Neural crest cell (in vitro differentiated cells): ENCODE measurements at places on chromosomes 13 and 19. TPM values are rescaled to one million over a fixed set of nuclear protein-coding genes. Genes with fewer than 3 reads are reported as not detected.
A peak's percentile ranks its signal among the peaks of the same experiment; 100 is the strongest.

GRCh38 chr13:84192125-84192524 is 309.9 kb upstream of the SLITRK1 start:
- DNase-seq = no peak

DNA sequence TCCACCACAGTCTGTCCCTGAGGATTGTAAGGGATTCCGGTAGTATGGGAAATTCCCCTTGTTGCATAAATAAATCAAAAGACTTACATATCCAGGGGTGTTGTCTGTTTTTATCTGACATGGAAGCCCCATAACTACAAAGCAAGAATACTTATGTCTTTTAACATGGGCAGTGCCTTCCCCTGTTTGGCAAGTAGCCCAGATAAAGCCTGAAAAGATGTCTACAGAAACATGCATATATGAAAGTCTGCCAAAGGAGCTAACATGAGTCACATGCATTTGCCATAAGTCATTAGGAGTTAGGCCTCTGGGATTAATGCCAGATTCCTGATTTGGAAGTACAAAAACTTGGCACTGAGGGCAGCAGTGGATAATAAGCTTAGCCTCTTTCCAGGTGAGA is 62.1 kb downstream of the ZNF737 start:
- DNase-seq = no peak

DNA sequence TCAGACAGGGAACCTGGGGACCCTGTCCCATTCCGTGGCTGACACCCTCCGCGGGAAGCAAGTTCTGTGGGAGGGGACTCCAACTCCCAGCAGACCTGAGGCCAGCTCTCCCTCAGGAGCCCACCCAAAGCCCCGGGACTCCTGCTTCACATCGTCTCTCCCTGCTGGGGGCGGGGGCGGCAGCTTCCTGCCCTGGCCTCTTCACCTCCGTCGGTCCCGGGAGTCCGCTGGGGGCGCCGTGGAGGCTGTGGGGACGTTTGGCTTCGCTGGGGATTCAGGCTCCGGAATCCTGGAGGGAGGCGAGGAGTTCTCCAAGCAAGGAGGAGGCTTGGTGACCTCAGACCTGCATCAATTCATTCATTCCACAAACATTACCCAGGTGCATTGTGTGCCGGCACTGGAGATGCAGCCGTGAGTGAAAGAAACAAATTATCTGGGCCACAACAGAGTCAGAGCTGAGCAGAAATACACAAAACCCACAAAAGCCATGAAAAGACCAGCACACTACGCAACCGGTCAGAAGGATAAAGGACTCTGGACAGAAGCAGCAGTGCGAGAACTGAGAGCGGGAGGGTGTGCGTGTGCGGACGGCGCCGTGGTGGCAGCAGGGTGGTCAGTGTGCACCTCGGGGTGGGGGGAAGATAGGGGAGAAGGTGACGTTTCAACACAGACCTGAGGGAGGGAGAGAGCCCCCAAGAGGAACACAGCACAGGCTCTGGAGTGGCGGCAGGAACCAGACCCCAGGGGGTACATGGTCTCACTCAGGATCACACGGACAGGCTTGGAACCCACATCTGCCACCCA is 19.0 kb downstream of the EPS8L1 start:
- DNase-seq = no peak

- DNase-seq = no peak
Observed at GRCh38 chr13:50692396-50692915, 151.0 kb downstream of the DLEU7 start.

GRCh38 chr13:77009011-77009410 is 17.1 kb downstream of the CLN5 start:
- DNase-seq = no peak

The MYBPC2 gene
- not detected in 2 replicates for total RNA-seq

The RETN gene
- not detected in 2 replicates for total RNA-seq

DNA sequence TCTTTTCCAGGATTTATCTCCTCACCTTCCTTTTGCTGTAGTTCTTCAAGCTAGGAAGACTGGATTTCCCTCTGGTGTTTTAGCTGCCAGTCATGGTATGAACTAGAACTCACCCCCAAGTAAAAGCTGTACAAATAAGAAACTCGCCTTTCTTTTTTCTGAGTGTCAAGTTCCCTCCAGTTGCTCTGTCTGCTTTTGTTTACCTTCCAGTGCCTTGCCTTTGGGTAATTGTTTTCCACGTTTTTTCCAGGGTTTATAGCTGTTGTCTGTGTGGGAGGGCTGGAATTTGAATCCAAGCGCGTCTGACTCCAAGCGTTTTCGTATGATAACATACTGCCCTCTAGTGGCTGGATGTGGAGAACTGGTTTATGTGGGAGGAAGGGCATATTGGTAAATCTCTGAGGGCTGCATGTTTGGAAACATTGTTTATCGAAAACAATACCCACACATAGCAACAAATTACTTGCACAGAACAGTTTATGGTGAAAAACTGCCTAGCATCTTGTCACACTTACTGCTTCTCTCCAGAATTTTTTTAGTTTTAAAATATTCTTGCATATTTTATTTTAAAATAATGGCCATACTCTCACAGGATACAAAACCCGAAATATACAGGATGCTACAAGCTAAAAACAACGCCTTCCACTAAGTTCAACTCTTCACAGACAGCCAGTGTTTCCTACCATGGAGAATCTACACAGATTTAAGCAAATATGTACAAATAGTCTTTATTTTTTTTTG is 19.2 kb downstream of the RCN3 start:
- peak; percentile 81 for DNase-seq

- no peak for DNase-seq
Observed at GRCh38 chr19:343451-343931, 1.1 kb downstream of the MIER2 start.

The SYNE4 gene
- total RNA-seq = 0.30 and 0.54 TPM in 2 replicates

GRCh38 chr13:98022210-98022609 is 68.7 kb downstream of the IPO5 start:
- DNase-seq = no peak

DNA sequence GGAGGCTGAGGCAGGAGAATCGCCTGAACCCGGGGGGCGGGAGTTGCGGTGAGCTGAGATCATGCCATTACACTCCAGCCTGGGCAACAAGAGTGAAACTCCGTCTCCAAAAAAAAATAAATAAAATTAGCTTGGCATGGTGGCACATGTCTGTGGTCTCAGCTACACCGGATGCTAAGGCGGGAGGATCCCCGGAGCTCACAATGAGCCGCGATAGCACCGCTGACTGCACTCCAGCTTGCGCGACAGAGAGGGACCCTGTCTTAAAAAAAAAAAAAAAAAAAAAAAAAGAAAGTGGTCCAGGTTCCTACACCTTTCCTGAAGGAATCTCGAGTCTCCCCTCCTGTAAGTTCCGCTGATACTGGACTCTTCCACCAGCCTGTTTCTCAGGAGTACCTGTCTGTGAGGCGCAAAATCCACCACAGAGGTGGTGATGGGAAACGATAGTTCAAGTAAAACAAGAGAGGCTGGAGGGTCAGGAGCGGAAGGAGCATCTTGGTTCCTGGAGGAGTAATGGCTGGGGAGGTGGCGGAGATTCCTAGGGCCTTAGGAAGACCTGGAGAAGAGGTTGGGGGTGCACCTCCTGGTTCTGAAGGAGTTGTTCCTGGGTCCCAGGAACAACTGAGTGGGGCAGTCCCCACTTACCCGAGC is 471 bp downstream of the FUT1 start:
- DNase-seq = no peak

DNA sequence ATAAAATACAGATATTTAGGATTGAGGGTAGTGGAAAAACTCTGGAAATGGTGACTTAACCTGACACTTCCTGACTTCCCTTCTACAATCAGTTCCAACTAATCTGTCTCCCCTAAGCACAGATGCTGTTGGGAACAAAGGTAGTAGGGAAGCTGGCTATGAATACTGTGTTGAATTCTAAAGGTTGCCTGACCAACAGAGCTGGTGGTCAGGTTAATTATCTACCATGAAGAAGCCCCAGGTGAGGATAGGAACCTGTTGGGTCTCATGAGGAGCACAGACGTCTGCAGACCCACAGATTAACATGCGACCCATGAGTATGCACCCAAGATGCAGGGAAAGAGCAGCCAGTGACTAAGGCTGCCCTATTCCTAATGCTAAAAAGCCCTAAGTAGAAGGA is 172.3 kb downstream of the DIAPH3 start:
- DNase-seq = no peak

The FPR3 gene
- not detected in 2 replicates for total RNA-seq

DNA sequence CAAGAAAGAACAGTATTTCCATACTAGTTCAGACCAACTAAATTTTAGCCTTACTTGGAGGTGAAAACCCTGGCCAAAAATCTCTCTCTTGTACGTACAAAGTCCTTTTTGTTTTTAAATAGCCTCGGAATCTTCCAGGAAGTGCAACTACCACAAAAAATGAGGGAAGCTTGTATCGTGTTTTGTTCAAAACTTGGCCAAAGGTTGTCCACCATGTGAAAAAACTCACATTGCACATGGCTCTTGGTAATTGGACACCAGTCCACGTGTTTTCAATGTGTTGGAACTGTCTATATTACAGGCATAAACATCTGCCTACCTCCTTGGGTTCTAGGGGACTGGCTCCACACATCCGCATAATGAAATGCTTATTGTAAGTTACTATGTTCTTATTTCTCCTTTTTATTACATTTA is 15.2 kb upstream of the STRN4 start:
- no peak for DNase-seq

The RNF17 gene
- total RNA-seq = not detected in 2 replicates

The UNC13A gene
- total RNA-seq = 5.7 and 6.4 TPM in 2 replicates

The ACOD1 gene
- not detected in 2 replicates for total RNA-seq

The ZNF837 gene
- 4.5 and 5.0 TPM in 2 replicates for total RNA-seq

The INAFM1 gene
- 10.2 and 10.6 TPM in 2 replicates for total RNA-seq

The SOX21 gene
- 71.8 and 79.5 TPM in 2 replicates for total RNA-seq

The ZNF101 gene
- total RNA-seq = 16.2 and 18.2 TPM in 2 replicates

- peak; percentile 74 for DNase-seq
Observed at GRCh38 chr19:2648528-2648937, 54.0 kb downstream of the GNG7 start.

DNA sequence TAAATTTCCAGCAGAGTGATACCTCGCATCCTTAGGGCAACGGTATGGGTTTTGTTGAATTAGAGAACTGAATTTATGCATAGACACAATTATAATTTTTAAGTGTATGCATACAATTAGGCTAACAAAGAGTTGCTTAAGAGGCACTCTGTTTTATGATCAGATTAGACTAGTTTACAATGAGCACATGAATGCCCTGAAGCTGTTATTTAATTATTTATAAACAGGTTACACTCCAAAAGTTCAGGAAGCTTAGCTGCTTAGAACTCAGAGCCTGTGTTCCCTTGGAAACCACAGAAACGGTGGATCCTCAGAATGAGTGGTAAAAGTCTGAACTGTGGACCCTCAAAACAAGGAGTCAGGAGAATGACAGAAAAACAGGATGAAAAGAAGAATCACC is 72.5 kb upstream of the FBXL3 start:
- DNase-seq = no peak

DNA sequence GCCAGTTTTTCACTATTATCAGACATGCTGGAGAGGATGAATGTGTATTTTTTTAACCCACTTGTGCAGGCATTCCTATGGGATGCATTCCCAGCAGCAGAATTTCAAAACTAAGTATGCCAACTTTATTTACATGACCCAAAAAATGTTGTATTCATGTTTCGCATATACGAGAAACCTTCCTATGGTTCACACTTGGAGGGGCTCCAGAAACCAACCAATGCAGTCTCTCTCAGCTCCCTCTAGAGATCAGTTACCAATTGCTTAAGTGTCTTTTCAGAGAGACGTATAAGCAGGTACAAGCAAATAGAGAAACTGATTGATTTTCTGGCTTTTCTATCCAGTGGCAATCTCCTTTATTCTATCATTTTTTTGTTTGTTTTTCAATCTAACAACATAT is 5.5 kb upstream of the PTOV1 start:
- no peak for DNase-seq

DNA sequence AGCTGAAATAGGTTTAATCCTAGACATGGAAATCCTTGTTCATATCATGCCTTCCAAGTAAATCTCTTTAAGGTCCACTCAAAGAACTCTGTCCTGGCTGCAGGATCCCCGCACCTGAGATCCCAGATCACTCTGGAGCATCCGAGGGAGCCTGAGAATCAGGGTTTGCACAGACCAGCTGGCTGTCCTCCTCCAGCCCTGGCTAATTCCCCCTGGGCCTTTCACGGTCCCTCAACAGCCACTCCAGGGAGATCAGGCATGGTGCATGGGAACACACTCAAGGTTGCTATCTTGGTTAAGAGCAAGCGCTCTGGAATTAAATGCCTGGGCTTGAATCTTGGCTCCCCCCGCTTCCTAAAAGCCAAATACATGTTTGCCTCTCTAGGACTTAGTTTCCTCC is 130.8 kb downstream of the IRS2 start:
- DNase-seq = no peak

DNA sequence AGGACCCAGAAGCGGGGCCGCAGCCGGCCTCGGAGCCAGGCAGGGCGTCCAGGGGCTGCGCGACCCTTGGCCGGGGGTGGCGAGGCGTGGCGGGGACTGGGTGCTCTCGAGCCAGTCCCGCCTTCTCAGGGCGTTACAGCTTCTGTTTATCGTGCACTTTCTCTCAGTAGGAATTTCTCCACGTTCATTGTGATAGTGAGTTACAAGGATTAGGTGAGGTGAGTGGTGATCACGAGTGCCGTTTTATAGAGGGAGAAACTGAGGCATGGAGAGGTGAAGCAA is 600 bp downstream of the AP1M1 start:
- no peak for DNase-seq

GRCh38 chr13:66879988-66880387 is 350.1 kb downstream of the PCDH9 start:
- DNase-seq = no peak

GRCh38 chr13:36887758-36888521 is 32.1 kb downstream of the SMAD9 start:
- DNase-seq = no peak

GRCh38 chr13:99075268-99076191 is 97.7 kb upstream of the DOCK9 start:
- no peak for DNase-seq

GRCh38 chr19:47854459-47854858 is 4.6 kb upstream of the TPRX2 start:
- no peak for DNase-seq

The TMEM150B gene
- not detected in 2 replicates for total RNA-seq

- no peak for DNase-seq
Observed at GRCh38 chr13:37960427-37960826, 90.9 kb upstream of the TRPC4 start.
